ENCODE measurements at places on chromosomes 16 and 17.
A peak's percentile ranks its signal among the peaks of the same experiment; 100 is the strongest.

DNA sequence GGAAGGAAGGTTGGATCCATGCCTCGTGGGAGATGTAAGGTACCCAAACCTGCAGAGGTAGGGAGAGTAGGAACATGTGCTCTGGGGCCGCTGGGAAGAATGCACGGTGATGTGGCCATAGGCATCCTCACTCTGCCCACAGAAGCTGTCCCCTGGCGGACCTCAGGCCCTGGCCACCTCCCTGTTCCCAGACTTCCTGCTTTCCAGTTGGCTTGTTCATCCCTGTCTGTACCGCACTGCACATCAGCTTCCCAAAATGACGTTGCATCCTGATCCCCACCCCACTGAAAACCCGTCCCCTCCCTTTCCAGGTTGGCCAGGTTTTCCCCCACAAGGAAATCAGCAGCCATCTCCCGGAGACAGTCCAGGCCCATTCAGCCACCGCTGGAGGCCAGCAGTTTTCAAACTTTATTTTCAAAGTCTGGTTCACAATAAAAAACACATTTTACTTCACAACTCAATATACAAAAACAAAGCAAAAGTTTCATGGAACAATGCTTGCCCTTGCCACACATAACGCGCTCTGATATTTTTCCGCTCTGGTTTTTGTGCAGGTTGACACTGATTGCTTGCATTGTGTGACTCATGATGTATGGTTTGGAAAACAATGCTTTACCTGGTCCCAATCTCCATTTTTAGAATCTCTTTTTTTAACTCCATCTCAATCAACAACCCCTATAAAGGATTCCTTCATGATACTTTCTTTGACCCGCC lies 143.0 kb downstream of the GAS7 start:
- no peak for DNase-seq

DNA sequence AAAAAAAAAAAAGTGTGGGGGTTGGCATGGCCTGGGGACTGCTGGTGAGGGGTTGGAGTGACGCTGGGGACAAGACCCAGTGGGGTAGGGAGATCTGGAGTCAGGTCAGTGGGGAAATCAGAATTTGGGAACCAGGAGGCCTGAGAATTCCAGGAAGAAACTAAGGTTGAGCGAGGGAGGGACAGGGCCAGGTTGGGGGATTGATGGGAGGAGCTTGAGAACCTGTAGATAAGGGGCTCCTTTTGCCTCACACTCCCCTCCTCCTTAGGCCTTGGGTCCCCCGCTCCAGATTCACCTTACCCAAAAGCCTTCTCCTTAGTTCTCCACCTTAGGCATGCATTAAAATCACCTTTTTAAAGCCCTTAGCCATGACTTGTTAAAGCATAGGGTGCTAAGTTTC lies 8.3 kb upstream of the PYDC1 start:
- no peak for DNase-seq

- DNase-seq = no peak
These were observed 18.6 kb upstream of the C17orf113 start for GRCh38 chr17:42068979-42069378.

DNA sequence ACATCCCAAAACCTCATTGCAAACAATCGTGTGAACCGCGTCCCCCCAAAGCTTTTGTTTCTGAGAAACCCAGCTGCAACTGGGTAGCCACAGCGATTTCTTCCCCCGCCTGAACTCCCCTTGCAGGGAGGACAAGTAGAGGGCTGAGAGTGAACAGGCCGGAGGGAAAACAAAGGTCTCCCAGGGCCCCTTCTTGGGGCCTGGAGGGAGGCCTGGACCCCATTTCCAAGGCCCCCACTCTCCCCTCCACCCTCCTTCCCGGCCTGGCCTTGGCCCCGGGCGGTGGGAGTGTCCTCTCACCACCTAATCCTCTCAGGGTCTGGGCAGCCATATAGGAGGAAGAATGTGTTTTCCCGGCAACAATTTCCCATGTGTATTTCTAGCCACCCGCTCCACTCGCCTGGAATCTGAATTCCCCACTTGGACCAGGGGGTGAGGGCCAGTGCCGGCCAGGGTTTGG lies 2.6 kb downstream of the GLIS2 start:
- no peak for DNase-seq

DNA sequence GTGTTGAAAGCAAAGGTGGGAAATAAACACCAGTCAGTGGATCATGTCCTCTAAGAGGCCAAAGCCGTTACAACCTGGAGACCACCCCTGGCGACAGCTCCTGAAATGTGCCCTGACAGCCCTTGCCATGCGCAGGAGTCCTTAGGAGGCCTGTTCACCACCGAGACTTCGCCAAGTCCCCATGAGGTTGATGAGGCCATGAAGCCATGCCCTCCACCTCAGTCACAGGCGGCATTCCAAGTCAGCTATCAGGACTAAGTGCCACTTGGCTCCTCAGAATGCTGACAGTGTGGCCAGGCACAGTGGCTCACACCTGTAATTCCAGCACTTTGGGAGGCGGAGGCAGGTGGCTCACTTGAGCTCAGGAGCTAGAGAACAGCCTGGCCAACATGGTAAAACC lies 27.1 kb downstream of the ADAM11 start:
- DNase-seq = no peak

DNA sequence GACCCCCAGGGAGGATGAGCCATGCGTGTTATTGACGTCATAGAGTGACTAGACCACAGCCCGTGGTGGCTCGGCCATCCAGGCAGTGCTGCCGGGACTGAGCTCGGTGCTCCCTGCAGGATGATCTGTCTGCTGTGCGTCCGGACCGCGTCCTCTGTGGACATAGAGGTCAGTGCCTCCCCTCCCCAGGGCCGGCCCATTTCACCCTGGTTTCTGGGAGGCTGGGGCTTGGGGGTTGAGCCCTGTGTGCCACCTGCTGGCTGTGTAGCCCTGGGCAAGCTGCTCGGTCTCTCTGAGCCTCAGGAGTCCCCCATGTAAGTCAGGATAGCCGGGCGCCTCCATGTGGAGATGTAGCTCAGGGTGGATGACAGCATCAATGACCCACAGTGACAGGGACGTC lies 8.3 kb downstream of the TSC2 start:
- no peak for DNase-seq

GRCh38 chr17:4559139-4559791 lies 1.1 kb downstream of the GGT6 start:
- DNase-seq = no peak

DNA sequence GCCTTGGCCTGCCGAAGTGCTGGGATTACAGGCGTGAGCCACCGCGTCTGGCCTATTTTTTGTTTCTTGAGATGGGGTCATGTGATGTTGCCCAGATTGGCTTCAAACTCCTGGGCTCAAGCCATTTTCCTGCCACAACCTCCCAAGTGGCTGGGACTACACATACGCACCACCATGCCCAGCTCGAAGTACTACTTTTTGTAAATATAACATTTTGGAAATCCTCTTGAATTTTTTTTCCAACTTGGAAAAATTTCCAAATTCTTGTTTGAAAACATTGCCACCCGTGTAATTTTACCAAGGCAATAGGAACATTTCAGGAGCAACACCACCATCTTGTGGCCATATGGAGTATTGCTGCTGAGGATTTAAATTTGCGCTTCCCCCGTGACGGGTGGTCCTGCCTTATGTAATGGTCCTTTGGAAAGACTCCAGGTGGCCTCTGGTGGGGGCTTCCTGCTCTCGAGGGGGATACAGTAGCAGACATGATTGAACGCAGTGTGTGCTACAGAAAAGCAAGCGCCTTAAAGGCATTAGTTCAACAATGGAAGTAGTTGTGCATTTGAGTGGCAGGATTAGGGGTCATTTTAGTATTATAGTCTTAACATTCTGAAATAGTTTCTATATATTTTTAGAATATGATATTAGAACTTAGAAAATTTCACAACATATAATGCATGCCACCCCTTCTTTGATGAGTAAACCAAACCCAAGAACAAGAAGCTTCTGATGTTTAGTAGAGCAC lies 8.0 kb downstream of the FLYWCH1 start:
- peak; percentile 77 for DNase-seq

DNA sequence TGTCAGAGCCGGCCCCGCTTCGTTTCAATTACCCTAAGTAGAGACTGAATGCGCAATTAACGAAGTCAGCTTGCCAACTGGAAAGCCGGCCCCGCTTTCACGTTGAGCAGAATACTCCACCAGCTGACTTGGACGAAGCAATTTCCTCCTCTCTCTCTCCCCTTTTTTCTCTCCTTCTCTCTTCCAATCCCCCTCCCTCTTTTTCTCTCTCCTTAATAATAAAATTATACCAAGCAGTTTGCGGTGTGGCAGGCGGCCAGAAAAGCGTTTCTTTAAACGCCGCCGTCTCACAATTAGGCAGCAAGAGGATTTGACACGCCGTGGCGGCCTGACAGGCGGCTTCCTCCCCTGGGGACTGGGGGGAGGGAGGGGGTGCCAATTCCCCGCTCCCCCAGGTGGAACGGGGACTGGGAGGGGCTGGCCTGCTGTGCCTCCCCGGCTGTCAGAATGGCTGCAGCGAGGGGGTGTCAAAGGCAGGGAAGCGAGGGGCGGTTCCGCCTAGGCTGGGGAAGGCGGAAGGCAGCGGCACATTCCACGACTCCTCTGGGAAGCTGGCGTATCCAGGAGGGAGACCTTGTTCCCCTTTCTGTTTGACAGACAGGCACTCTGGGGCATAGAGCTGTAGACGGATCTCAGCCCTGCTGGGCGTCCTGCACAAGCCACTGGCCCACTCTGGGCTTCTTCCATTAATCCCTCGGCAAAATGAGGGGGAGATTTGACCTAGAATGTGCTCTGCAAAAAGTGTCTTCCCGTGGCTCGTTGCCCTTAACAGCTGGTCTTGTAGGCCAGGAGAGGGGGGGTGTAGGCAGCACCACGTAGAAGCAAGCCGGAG lies 52.7 kb downstream of the SREBF1 start:
- DNase-seq = no peak

- DNase-seq = no peak
These were observed 4.8 kb downstream of the BTBD17 start for GRCh38 chr17:74356646-74357465.
